NCI-H524 (cell line): ENCODE measurements at places on chromosomes 5 and 9.

DNA sequence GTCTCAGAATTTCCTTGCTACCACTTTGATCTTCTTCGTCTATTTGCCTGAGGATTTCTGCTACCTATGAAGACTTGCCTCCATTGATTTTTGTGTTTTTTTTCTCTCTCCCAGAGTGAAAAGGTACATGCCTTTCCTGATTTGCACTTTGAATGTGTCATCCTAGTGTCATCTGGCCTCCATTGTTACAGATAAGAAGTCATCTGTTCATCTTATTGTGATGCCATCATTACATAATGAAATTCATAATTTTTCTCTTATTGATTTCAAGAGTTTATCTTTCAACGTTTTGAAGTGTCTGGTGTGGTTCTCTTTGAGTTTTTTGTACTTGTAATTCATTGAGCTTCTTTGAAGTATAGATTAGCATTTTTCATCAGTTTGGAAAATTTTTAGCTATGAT, 144.8 kb downstream of the SH3GL2 start:
- no peak for DNase-seq

- DNase-seq = no peak
Observed at GRCh38 chr5:136026636-136027035, 2.2 kb upstream of the TGFBI start.

DNA sequence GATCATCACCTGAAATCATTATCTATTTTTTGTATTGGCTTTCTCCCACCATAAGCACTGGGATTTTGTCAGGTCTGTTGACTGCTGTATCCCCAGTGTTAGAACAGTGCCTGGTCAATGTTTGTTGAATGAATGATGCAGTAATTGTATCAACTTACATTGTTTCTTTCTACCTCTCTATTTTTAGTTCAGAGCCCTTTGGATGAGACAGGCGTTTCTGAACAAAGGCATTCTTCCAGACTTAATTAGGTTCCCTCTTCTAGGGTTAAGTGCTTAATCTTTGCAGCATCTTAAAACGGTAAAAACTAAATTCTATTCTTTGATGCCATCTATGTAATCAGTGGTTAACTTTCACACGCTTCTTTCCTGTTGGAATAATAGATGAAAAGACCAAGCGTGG, 26.3 kb downstream of the SLC44A1 start:
- DNase-seq = peak; percentile 43

DNA sequence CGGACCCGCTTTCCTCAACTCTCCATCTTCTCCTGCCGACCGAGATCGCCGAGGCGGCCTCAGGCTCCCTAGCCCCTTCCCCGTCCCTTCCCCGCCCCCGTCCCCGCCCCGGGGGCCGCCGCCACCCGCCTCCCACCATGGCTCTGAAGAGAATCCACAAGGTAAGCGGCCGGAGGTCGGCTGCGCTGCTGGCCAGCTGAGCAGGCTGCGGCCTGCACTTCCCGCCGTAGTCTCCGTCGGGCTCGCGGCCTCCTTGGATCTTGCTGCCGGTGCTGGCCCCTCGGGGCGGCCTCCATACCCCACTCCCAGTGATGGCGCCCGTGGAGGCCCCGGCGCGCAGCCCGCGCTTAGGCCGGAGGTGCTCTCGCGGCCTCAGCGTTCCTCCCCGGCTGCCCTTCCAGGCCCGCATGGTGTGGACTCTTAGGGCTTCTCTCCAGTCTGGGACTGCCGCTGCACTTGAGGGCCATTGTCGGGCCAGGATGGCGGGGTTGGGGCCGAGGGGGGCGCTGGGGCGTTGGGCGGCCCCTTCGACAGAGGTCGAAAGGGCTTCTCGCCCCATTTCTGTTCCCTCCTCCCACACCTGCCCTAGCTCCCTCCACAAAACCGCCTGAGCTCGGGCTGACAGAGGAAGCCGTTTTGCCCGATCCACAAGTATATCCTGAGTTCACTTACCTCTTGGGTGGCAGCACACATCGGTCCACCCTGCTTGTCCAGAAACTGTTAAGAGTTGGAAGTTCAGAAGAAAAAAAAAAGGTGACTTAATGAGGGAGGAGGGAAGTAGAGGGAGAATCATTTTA, 714 bp downstream of the UBE2D2 start:
- DNase-seq = peak; percentile 19

- no peak for DNase-seq
Observed at GRCh38 chr5:169864483-169864882, 115.8 kb downstream of the INSYN2B start.

- no peak for DNase-seq
Observed at GRCh38 chr9:106620081-106620480, 242.9 kb upstream of the ZNF462 start.

DNA sequence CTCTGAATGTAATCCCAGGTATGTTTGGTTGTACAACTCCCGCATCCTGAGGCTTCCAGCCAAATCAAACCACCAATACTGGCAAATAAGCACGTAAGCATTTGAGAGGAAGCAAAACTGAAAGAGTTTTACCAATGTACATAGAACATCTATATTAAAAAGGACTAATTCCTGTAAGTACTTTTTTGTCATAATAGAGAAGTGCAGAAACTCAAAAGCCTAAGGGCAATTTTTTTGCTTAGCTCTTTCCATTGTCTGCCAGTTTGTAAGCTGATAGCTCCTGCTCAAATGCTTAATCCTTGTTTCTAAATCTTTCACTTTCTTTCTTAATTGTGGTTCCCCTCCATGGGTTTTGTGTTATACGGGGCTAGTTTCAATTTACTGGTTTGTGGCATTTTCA, 1151.8 kb downstream of the CDH12 start:
- peak; percentile 49 for DNase-seq

- DNase-seq = peak; percentile 45
Observed at GRCh38 chr9:124477211-124477647, 27.0 kb downstream of the ADGRD2 start.

GRCh38 chr9:91187965-91188344, 173.8 kb downstream of the AUH start:
- no peak for DNase-seq

GRCh38 chr9:33676746-33677505, 118.4 kb upstream of the PRSS3 start:
- DNase-seq = peak; percentile 79

- DNase-seq = no peak
Observed at GRCh38 chr5:39498278-39498952, 73.6 kb upstream of the DAB2 start.

- DNase-seq = no peak
Observed at GRCh38 chr9:126043681-126044080, 282.9 kb upstream of the MVB12B start.

- peak; percentile 70 for DNase-seq
Observed at GRCh38 chr5:50666261-50667022, at the start of gene PARP8. Gene PARP8, plus strand, starts transcription at chr5:50666637. Its CDS starts 459 bp downstream, at chr5:50667096.

- DNase-seq = no peak
Observed at GRCh38 chr5:26148569-26149107, 889.7 kb downstream of the CDH9 start.

GRCh38 chr9:79623799-79624721, 52.3 kb downstream of the TLE4 start:
- DNase-seq = no peak

GRCh38 chr5:125372694-125373631, 626.5 kb upstream of the ZNF608 start:
- peak; percentile 91 for DNase-seq

GRCh38 chr5:150180241-150181026, 9.4 kb upstream of the SLC6A7 start:
- no peak for DNase-seq

DNA sequence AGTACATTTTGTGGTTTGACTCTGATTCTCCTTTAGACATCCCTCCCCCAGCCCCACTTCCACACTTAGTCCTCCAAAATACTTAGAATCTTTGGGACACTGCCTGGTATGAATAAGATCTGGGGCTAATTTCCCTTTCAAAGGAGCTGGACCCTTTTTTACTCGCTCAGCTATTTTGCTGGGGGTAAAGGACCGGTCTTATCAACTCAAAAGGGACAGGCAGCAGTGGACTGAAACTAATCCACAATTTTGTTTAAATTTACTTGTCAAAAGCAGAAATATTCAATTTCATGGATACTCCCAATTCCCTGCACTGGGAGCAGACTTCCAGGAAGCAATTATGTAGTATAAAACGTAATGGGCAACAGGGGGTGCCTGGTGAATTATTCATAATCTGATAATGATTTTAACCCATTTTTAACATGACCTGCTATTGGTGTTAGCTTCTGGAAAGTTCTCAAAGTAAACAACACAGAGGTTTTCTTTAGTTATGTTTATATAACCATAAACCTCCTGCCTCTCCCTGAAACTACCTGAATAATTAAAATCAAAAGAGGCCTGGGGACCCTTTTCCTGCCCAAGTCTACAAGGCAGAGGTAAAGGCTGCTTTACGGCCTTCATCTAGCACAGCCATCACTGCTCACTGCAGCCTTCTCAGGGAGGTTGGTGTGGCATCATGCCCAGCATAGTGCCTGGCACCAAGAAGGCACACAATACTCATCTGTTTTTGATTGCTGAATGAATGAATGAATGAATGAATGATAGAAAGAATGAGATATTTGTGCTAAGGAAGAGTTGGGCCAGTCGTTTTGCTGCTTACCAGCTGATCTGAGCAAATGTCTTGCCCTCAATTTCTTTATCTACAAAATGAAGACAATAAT, 44.2 kb upstream of the GNPDA1 start:
- DNase-seq = no peak

DNA sequence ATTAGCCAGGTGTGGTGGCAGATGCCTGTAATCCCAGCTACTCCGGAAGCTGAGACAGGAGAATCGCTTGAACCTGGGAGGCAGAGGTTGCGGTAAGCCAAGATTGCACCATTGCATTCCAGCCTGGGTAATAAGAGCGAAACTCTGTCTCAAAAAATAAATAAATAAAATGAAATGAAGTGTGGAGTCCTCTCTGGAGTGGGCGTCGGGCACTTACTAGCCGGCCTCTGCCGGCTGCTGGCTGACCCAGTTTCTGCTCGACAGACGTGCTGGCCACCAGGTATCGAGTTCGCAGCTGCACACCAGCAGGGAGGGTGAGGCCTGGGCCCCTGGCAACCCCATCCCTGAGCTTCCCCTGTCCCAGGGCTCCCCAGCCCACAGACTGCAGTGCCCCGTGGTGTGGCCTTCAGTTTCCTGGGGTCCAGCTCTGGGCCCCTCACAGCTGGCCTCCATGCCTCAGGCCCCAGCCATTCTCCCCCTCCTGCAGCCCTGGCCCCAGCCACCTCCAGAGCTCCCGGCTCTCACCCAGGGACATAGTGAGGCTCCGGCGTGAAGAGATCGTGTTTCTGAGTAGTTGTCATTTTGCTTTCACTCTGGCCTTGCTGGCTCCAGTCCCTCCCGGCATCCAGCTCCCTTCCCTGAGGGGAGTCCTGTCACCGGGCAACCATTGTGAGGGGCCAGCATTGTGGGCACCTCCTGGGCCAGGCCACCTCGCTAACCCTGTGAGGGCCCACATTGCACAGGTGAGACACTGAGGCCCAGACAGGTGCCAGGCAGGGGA, 3.8 kb upstream of the STPG3 start:
- no peak for DNase-seq

DNA sequence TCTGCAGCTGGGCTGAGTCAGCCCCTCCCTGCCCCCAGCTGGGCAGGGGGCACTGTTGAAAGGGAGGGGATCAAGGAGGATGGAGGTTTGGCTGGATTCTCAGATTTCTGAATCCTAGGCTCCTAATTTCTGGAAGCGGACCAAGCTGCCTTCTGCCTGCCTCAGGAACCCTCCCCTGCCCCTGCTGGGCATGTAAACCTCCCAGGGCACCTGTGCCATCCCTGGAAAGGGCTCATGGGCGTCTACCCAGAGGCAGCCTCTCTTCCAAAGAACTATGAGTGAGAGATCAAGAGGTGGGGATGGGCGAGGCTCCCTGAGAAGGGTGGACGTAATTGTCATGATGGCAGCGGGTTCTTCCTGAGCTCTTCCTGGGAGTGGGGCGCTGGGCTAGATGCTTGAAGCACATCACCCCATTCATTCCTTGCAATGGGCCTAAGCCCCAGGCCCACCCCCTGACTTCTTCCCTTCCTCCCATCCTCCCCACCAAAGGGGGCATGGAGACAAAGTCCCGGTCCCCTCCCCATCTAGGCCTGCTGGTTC, 21.6 kb downstream of the CSF1R start:
- no peak for DNase-seq

DNA sequence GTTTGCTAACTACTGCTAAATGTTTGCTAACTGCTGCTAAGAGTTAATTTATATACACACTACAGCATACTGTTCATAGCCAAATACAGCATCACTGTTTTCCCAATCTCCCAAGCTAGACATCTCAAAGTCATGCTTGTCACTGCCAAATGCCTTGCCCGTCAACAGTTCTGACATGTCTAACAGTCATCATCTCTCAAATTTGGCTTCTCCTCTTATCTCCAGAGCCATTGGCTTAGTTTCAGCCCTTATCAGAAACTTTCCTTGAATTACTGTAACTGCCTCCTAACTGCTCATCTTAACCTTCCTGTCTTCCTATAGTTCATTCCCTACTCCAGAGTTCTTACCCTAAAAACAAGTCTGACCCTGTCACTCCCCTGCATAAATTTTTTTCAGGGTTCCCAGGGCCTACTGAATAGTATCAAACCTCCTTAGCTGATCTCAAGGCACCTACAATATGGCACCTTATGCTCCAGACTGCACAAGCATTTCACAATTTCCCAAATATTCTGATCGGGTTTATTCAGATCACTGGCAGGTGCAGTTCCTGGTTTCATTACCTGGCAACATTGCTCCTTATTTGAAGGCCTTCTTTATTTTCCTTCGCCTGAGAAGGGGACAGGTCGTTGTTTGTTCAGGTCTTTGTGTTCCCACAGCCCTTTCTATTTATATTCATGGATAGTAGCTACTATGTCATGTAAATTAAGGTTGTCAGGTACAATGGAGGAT, 55.9 kb upstream of the ANKRD55 start:
- DNase-seq = no peak

DNA sequence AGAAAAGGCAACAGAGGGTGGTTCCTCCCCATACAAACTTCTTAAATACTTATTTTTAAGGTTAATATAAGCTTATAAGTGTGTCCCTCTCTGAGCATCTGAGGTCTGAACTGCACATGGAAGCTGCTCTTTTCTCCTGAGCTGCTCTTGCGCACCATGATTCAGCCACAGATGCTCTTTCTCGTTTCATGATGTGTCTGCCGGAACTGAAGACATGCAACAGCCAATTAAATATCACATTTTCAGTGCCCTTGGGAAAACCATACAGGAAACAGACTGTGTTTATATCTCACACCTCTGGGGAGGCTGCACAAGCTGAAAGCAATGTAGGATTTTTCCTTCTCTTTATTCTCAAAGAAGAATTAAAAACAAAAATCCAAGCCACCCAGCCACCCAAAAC, 96.8 kb upstream of the NREP start:
- no peak for DNase-seq

- no peak for DNase-seq
Observed at GRCh38 chr9:13878241-13878711, 435.7 kb downstream of the NFIB start.

- no peak for DNase-seq
Observed at GRCh38 chr9:37239224-37239859, 119.0 kb downstream of the ZCCHC7 start.

- no peak for DNase-seq
Observed at GRCh38 chr5:120509053-120509452, 45.0 kb downstream of the PRR16 start.
